T-helper 22 cell (primary cell): ENCODE measurements at places on chromosomes 13 and 19.

DNA sequence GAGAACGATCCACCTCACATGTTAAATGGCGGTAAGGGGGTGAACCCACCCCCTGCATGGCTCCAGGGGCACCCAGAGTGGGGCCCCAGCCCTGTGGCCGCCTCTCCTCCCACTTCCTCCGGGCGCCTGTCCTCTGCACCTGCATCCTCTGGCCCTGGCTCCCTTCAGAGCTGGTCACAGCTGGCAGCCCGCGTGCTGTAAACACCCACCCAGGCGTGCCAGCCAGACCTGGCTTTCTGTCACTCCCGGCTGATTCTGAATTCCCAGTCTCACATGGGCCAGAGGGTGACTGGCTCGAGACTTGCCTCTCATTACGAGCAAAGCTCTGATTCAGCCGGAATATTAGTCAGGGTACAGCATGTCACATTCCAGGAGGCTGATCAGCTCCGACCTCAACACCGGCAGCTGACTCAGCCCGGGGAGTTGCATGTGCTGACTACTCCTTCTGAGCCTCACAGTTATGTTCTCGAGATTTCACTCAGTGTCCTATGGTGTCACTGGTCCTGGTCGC lies 75.1 kb downstream of the GNG7 start:
- DNase-seq, result no peak

DNA sequence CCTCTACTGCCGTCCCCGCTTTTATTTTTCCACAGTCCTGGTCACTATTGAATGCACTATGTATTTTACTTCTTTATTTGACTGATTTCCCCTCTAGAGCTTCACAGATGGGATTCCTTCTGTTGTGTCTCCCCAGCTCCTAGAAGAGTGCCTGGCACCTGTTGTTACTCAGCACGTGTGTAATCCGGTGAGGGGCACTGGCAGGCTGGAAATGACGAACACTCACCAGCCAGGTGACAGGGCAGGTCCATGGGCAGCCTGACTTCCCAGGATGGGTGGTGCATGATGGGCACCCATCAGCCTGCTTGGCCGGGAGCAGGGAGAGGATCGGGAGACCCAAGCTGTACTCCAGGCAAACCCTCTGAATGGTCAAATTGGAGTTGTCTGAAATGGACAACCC lies 67.2 kb downstream of the CEBPG start:
- no peak for DNase-seq

DNA sequence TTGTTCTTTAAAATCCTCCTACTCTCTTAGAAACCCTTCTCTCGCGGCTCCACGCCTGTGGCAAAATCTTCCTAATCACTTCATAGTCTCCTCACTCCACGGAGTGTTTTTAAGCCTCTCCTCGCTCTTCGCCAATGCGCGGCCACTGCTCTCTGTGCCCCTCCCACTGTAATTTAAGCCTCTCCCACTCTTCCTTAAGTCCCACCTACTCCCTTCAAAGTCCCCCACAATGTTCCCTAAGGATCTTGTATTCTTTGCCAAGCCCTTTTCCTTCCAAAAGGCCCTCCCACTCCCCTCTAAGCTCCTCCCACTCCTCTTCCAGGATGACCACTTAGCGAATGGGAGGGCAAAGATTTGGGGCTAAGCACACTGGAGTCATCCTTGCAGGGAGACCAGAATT lies 1.3 kb downstream of the FIZ1 start:
- no peak for DNase-seq

DNA sequence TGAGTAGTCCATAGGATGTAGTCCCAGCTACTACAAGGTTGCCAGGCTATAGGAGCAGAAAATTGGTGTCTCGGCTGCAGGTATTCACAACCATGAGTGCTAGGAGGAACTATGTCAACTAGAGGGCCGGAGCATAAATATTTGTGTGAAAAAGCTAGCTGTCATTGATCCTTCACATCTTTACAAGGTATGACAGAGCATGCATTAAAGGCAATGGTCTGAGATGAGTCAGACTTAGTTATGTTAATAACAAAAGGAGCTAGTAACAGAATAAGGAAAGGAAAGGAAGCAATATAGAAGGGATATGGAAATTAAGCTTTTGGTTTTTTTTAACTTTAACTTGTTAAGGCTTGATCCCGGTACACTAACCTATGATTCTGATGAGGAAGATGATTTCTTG lies 40.9 kb upstream of the PSG9 start:
- no peak for DNase-seq
